ENCODE measurements at places on chromosomes 5 and 9. TPM values are rescaled to one million over a fixed set of nuclear protein-coding genes. Genes with fewer than 3 reads are reported as not detected.

The WDR70 gene
- 16.4 TPM for total RNA-seq

The CARD6 gene
- total RNA-seq, result 7.1 TPM

The NR4A3 gene
- total RNA-seq, result 3.9 TPM

The ROPN1L gene
- total RNA-seq, result not detected

Data from Right ventricle myocardium inferior (tissue), 1 donor.